Right lobe of liver (tissue), 6 donors: ENCODE measurements at places on chromosomes 2 and 18.

DNA sequence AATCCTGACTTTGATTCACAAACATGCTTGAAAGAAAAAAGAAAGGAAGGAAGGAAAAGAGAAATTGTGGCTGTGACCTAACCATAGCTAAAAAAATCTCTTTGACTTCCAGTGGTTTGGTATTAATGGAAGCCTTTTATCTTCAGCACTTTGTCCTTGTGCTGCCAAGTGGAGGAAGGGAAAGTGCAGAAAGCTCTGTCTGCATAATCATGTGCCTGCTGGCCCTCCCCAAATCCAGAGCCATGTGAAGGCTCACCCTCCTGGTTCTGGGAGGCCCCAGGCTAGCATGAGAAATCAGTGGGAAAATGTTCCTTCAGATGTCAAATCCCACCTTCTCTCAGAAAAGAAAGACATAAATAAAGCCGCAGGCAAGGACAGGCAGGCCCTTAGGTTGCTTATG lies 48.3 kb upstream of the BMPR2 start:
- DNase-seq: no peak

DNA sequence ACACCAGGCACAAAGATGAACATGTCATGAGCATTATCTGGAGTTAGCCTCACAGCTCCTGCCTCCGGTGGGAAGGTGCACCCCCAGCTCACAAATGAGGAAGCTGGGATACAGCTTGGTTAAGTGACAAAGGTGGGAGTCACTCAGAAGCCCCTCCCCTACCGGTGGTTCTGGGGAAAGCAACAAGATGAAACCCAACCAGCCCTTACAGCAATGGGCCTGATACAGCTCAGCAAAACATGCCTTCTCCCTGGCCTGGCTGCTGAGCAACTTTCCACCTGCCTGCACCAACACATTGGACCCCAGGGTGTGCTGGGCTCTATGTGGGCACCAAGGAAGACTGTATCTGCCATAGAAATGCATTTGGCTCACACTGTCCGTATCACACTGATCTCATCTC lies 113.2 kb downstream of the GYPC start:
- peak; percentile 25 for DNase-seq

- DNase-seq: no peak
Observed at GRCh38 chr18:52054324-52054723, 285.7 kb upstream of the DCC start.

DNA sequence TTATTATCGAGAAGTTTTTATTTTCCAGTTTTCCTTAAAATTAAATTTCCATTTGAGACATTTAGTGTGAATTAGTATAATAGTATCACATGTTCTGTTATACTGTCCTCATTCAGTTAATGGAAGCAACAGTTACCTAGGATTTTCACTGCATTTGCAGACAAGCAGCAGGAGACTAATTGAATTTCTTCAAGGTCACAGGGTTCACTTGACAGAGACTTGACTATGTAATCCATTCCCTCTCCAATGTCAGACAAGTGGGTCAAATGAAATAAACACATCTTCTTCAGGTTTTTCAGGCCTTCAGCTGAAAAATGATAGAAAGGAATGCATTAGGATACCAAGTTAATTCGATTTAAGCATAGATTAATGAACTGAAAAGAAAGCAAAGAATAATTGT lies 26.7 kb downstream of the NLRC4 start:
- DNase-seq: no peak

GRCh38 chr2:58106896-58107295 lies 60.3 kb downstream of the VRK2 start:
- no peak for DNase-seq

- DNase-seq: no peak
Observed at GRCh38 chr2:12320991-12321641, 395.6 kb upstream of the TRIB2 start.

- DNase-seq: no peak
Observed at GRCh38 chr2:65901756-65902155, 469.4 kb upstream of the SPRED2 start.

DNA sequence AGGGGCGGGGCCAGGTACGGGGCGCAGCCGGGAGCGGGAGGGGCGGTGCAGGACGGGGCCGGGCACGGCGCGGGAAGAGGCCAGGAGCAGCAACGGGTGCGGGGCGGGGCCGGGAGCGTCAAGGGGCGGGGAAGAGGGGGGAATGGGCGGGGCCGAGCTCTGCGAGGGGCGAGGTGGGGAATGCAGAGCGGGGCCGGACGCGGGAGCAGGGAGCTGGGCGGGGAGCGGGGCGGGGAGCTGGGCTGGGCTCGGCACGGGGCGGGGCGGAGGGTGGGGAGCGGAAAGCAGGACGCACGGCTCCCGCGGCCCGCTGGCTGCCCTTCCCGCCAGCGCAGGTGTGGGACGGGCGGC lies at the start of gene IMPA2:
IMPA2 (plus strand) TSS at position 316 of the 351 bp plus-strand sequence. CDS start 163 bp downstream, outside the sequence.
- DNase-seq: no peak

GRCh38 chr2:44941551-44942234 lies at the start of gene SIX3:
SIX3 (plus strand) TSS chr2:44941702; CDS start chr2:44942105, 403 bp downstream.
- DNase-seq: no peak

DNA sequence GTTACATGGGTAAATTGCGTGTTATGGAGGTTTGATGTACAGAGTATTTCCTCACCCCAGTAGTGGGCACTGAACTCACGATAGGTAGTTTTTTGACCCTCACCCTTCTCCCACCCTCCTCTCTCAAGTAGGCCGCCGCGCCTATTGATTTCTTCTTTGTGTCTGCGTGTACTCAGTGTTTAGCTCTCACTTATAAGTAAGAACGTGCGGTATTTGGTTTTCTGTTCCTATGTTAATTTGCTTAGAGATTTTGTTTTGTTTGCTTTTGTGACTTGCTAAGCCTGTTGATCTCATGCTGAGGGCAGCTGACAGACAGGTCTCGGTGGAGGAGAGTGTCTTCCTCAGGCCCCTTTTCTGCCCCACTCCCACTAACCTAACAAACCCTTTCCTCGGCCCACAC lies 36.2 kb downstream of the ACOXL start:
- no peak for DNase-seq

DNA sequence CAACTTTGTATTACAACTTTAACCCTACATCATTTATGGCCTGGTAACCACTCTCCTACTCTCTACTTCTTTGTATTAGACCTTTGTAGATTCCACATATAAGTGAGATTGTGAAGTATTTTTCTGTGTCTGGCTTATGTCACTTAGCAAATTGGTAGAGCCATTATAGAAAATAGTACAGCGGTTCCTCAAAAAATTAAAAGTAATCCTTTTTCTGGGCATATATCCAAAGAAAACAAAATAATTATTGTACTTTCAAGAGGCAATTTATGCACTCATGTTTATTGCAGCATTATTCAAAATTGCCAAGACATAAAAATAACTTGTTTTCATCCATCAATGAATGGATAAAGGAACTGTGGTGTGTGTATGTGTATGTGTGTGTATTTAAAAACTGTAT lies 537.5 kb upstream of the FSIP2 start:
- DNase-seq: no peak

- DNase-seq: no peak
Observed at GRCh38 chr18:463827-464541, 36.5 kb downstream of the COLEC12 start.

- no peak for DNase-seq
Observed at GRCh38 chr18:50030146-50030545, 164.8 kb downstream of the MYO5B start.

DNA sequence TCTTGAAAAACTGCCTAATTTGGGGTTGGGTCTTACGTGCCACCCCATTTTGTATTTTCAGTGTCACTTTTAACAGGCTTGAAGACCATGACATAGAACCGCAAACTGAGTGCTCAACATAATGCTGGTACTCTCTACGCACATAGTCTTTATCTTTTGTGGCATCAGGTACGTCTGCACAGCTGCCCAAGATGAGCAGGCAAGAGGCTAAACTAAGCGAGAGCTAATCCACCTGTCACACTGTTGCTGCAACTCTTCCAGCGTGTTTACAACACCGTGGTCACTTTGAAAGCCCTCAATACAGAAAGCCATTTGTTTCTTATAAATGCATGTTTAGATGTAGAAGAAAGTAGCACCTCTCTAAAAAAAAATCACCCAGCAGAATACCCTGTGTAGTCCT lies 270.0 kb upstream of the TCF4 start:
- no peak for DNase-seq

DNA sequence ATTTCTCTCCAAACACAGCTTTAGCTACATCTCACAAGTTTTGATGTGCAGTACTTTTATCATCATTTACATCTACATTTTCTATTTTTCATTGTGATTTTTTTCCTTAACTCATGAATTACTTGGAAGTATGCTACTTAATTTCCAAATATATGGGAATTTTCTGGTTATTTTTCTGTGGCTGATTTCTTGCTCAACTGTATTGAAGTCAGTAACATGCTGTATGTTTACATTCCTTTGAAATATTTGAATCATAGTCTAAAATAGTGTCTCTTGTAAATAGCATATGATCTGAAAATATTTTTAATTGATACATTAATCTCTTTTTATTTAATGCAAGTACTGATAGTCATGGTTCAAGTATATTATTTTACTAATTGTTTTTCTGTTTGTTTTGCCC lies 26.0 kb upstream of the GALNT5 start:
- DNase-seq: no peak

GRCh38 chr2:20622296-20622686 lies 28.6 kb downstream of the HS1BP3 start:
- DNase-seq: peak; percentile 21

GRCh38 chr2:28592481-28592880 lies 96.6 kb downstream of the PLB1 start:
- DNase-seq: no peak

DNA sequence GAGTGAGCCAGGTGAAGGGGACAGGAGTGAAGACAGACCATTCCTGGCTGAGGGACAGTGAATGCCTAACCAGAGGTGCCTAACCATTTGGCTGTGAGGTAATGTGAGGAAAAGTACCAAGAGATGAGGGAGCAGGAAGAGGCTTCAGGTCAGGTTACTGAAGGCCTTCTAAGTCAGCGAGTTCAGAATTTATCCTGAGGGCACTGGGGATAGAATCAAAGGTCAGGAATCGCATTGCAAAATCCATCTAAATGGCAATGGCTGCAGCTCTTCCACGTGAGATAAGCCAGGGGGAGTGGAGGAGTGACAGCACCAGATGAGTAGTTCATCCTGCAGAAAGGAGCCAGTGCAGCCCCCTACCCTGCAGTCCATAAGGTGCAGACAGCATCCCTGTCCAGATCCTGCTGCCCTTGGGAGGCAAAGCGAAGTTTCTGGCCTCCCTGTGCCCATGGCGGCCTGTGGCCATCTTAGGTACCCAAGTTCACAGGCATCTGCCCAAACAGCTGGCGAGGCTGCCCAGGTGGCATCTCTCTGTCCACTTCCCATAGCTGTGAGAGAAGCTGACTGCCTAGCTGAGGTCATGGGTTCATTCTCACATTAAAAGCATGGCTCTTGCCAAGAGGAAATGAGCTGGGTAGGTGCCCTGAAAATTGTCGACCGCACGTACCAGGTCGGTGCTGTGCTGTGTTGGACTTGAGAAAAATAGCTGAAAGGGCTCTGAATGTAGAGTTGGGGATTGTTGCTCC lies 49.5 kb downstream of the CYP27C1 start:
- DNase-seq: peak; percentile 62

- DNase-seq: no peak
Observed at GRCh38 chr2:152099367-152100050, 665 bp upstream of the CACNB4 start.

DNA sequence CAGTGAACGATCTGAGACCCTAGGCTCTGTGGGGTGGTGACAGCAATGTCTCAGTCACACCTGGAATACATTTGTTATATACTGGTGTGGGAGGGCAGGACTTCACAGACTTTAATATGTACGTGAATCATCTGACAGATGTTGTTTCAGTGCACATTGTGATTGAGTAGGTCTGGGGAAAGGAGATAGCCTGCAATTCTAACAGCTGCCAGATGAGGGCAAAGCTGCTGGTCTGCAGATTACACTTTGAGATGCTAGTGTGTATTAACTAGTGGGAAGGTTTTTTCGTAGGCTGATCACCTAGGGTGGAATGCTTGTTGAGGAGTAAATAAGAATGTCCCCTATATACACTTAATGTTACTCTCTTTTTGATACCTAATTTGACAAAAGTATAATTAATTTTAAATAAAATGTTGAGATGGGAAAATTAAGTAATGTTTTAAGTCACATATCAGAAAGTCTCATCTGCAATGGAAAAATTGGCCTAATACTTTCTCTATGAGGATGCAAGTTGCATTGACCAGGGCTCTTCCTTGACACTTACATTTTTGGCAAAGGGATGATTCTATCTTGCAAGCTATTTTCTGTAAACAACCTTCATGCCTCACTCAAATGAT lies 496.9 kb upstream of the HNMT start:
- no peak for DNase-seq

- DNase-seq: no peak
Observed at GRCh38 chr2:185108588-185108987, 510.3 kb downstream of the ZNF804A start.

DNA sequence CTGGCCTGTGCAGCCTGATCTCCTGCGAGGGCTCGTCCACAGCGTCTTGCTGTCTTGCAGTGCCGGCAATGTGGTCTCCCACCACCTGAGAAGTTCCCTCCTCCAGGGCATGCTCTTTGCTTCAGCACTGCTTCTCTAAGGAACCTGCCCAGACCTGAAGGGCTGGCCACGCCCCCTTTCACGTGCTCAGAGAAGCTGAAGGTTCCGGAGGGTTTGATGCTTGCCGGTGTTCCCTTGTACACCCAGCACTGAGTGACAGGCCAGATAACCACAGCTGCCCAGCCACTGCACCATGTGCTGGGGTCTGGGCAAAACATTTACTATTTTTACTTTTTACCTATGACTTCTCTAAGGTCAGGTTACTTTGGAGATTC lies 1.7 kb upstream of the POLR2D start:
- DNase-seq: no peak

- no peak for DNase-seq
Observed at GRCh38 chr2:48424866-48425265, 105.1 kb upstream of the STON1 start.

GRCh38 chr2:83233326-83233725 lies 1225.8 kb downstream of the SUCLG1 start:
- no peak for DNase-seq

DNA sequence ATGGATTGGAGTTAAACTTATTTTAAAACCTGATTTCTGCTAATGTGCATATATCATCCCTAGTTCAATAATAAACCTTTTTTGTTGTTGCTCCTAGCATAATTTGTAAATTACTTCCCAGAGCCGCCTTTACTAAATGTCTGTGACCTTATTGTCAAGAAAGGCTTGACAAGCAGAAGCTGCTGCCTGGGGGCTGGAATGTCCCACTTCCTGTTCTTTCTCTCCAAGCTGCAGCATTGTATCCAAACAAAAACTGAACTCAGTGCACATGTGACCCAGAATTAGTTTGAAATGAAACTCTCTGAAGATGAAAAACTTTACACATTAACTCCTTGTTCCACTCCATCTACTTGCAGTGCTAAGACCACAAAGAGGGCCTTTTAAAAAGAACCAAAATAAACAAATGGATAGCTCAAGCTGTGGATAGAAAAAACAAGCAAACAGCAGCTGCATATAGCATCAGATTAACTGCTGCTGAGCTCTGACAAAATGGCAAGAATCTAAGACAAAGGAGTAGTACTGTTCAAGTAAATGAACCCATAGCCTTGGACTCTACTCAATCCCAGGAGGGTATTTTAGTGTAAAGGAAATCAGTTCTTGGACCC lies 99.8 kb upstream of the NEUROD1 start:
- DNase-seq: no peak

- DNase-seq: no peak
Observed at GRCh38 chr2:29010946-29011345, 29.8 kb downstream of the TOGARAM2 start.

- DNase-seq: no peak
Observed at GRCh38 chr2:204089574-204089973, 153.0 kb downstream of the ICOS start.
